ENCODE measurements at places on chromosomes 7 and 10. TPM values are rescaled to one million over a fixed set of nuclear protein-coding genes. Genes with fewer than 3 reads are reported as not detected.

DNA sequence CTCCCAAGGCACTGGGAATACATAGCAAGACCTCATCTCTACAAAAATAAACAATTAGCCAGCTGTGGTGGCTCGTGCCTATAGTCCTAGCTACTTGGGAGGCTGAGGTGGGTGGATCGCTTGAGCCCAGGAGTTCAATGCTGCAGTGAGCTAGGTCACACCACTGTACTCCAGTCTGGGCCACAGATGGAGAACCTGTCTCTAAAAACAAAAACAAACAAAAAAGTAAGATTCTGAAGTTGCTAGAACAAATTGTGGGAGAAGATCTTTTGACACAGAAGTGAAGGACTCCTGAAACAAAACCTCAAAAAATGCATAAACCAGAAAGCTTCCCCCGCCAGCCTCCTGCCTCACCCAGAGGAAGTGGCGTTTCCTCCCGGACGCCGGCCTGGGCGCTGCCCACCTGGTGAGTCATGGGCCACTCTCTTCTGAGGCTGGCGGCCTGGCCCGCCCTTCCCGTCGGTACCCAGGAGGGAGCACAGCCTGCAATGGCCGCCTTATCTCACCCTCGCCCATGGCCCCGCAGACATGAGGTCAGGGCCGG, 25.4 kb upstream of the ELN start:
- H3K27ac ChIP-seq: peak overlapping the region; percentile 62
- H3K36me3 ChIP-seq: no peaks in the 10 kb centered on the region
- peaks cover 42% of the 10 kb centered on the region for H3K4me1 ChIP-seq
- H3K27me3 ChIP-seq: no peaks in the 10 kb centered on the region
- no peak overlapping the region for H3K4me3 ChIP-seq
- DNase-seq: no peak

DNA sequence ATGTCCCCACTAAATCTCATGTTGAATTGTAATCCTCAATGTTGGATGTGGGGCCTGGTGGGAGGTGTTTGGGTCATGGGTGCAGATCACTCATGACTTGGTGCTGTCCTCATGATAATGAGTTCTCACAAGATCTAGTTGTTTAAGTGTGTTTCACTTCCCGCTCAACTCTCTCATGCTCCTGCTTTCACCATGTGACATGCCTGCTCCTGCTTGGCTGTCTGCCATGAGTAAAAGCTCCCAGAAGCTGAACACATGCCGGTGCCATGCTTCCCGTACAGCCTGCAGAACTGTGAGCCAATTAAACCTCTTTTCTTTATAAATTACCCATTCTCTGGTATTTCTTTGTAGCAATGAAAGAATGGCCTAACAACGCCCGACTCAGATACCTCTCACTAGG, 6.2 kb upstream of the PSTK start:
- no peak overlapping the region for H3K27ac ChIP-seq
- H3K4me3 ChIP-seq: no peak overlapping the region
- no peaks in the 10 kb centered on the region for H3K4me1 ChIP-seq

DNA sequence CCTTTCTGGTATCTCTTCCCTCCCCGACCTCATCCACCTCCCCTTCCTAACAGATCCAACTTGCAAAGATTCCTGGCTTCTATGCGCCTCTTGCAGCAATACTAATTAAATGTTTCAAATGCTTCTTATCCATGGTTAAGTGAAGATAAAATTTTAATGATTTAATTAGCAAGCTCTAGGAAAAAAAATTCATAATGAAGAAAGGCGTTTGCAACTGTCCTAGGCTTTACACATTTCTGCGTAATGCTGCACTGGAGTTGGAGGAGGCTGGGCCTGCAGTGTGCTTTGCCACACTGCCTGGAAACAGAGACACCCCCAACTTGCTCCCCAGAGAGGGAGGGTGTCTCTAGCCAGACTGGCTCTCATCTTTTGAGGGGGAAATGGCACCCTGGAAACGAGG, 123.9 kb upstream of the CARD11 start:
- DNase-seq: no peak
- H3K27ac ChIP-seq: no peak overlapping the region
- H3K27me3 ChIP-seq: peaks cover 25% of the 10 kb centered on the region
- peaks cover 8% of the 10 kb centered on the region for H3K4me1 ChIP-seq

DNA sequence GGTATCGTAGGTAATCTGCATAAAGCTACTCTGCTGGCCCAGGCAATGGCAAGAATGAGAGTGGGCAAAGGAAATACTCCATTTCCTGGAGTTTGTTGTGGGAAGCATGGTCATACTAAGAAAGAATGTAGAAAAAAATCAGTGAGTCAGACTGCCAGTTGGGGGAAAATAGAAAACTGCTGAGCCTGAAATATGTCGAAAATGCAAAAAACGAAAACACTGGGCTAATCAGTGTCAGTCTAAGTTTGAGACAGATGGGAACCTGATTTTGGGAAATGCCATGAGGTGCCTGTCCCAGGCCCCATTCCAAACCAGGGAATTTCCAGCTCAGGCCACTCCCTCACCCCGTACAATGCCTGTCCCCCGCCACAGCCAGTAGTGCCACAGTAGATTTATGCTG, 150.0 kb downstream of the ZNF33B start:
- no peak overlapping the region for H3K4me3 ChIP-seq
- no peaks in the 10 kb centered on the region for H3K4me1 ChIP-seq
- DNase-seq: no peak

- no peak overlapping the region for H3K27ac ChIP-seq
- H3K27me3 ChIP-seq: no peaks in the 10 kb centered on the region
- no peaks in the 10 kb centered on the region for H3K4me1 ChIP-seq
- peaks cover 2% of the 10 kb centered on the region for H3K36me3 ChIP-seq
- no peak for DNase-seq
These were observed 568.7 kb downstream of the ETV1 start for GRCh38 chr7:13420726-13421125.

DNA sequence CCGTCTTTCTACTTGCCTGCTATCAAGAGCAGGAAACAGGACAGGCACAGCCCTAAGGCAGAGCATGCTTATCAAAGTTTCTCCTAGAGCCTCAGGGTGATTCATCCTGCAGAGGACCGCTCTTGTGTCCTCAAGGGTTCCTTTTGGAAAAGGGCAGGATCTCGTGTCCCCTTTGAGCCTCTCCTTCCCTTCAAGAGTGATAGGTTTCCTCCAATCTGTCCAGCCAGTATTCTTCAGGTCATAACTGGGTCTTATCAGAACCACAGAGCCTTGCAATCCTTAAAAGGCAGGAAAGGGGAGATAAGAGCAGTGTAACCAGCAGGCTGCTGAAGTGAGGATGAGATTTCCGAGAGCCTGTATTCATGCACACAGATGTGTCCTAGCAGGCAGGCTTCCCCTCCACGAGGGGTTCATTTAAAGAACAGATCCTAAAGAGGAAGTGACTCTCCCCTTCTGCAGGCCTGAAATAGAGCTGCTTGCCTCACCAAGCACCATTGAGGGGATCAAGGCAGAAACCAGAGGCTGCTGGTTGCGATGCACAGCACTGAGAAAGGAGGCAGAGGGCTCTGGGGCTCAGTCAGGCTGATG, 90.5 kb upstream of the SVIL start:
- H3K36me3 ChIP-seq: peaks cover 27% of the 10 kb centered on the region
- peak overlapping the region; percentile 82 for H3K27ac ChIP-seq
- no peak for DNase-seq
- peaks cover 30% of the 10 kb centered on the region for H3K4me1 ChIP-seq
- H3K4me3 ChIP-seq: peak overlapping the region; percentile 26

DNA sequence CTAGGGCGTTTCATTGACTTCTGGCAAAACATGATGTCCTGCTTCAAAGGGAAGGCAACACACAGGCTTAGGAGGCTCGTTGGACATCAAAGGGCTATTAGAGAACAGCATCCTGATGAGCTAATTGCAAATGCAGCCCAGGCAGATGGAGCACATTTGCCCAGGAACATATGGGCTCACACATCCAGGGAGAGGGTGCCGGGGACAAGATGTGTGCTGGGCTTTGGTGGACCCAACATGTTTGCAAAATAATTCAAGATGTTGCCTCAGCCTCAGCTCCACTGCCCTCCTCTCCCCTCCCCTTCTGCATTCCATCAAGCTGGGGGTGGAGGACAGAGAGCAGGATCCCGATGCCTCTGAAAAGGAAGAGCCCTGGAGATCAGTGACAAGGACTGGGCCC, 217.1 kb upstream of the ZMIZ1 start:
- no peaks in the 10 kb centered on the region for H3K27me3 ChIP-seq
- no peak overlapping the region for H3K27ac ChIP-seq
- H3K4me3 ChIP-seq: no peak overlapping the region
- no peaks in the 10 kb centered on the region for H3K36me3 ChIP-seq
- DNase-seq: no peak
- H3K4me1 ChIP-seq: peaks cover 14% of the 10 kb centered on the region

GRCh38 chr10:129626309-129626708, 159.3 kb downstream of the MGMT start:
- H3K36me3 ChIP-seq: no peaks in the 10 kb centered on the region
- no peak for DNase-seq
- H3K4me3 ChIP-seq: no peak overlapping the region

DNA sequence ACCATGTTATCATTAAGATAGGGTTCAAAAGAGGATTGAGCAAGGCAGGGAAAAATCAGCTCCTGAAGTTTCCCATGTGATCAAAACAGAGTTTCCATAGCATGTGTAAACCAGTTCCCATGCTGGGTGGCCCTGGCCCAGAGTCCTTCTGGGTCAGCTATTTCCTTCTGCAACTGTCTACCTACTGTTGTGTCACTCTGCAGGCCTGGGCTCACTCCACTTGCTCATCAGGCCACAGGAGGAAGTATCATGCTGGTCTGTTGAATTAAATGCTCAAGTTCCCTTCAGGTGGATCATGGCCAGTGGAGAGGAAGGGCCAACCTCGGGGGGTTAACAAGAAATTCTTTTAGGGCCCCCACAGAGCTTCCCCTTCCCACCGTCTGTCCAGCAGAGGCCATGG, 104.7 kb downstream of the GFRA1 start:
- DNase-seq: no peak
- H3K27ac ChIP-seq: no peak overlapping the region
- H3K4me3 ChIP-seq: no peak overlapping the region
- H3K4me1 ChIP-seq: peaks cover 17% of the 10 kb centered on the region
- no peaks in the 10 kb centered on the region for H3K27me3 ChIP-seq

- H3K27ac ChIP-seq: no peak overlapping the region
- no peaks in the 10 kb centered on the region for H3K36me3 ChIP-seq
These were observed 1.6 kb downstream of the GHRHR start for GRCh38 chr7:30965372-30965771.

KNDC1 gene
- 23.7 TPM for total RNA-seq

WNT8B gene
- 0.60 TPM for total RNA-seq

Data from mesothelial cell of epicardium (in vitro differentiated cells).